T-helper 17 cell (primary cell): ENCODE measurements at places on chromosomes 1 and 21. TPM values are rescaled to one million over a fixed set of nuclear protein-coding genes. Genes with fewer than 3 reads are reported as not detected.

DNA sequence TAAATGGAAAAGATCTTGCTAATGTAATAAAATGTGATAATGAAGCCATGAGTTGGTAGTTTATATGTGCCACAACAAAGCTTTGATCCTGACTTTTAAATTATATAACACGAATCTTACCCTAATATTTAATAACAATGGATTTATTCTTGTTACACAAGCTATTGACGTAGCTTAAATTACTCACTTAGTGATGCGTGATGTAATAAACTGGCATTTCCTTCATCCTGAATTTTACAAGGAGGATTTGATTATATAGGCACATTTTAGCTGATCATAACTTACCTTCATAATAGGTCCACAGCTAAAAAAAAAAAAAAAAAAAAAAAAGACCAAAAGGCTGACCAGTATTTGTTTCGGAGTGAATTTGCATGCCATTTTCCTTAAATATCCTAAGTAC, 76.2 kb upstream of the IVNS1ABP start:
- no peak for DNase-seq

Gene HPCA
- total RNA-seq = not detected

- DNase-seq = no peak
These were observed 3.0 kb downstream of the VASH2 start for GRCh38 chr1:212953321-212953720.

- no peak for DNase-seq
These were observed 15.9 kb upstream of the EDN2 start for GRCh38 chr1:41500378-41500777.

Gene OXCT2
- 0.70 TPM for total RNA-seq

Gene RERE
- total RNA-seq = 108 TPM

Gene ADAMTS5
- total RNA-seq = not detected

DNA sequence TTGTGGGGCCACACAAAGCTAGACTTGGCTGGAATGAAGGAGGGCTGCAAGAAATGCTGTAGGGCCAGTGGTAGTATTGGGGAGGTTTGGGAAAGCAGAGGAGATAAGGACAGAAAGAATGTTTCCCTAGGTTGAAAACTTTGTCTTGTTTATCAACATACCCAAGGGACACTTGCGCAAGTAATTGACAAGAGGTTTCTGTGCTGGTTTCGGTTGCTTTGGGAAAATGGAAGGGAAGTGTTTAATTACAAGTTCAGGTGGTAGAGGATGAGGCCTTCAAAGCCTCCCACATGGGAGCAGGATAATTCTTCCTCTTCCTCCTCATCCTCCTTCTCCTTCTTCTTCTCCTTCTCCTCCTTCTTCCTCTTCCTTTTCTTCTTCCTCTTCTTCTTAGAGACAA, 182.1 kb upstream of the LMO4 start:
- DNase-seq = no peak

Gene TEX38
- total RNA-seq = not detected

Gene FAM78B
- 0.31 TPM for total RNA-seq

DNA sequence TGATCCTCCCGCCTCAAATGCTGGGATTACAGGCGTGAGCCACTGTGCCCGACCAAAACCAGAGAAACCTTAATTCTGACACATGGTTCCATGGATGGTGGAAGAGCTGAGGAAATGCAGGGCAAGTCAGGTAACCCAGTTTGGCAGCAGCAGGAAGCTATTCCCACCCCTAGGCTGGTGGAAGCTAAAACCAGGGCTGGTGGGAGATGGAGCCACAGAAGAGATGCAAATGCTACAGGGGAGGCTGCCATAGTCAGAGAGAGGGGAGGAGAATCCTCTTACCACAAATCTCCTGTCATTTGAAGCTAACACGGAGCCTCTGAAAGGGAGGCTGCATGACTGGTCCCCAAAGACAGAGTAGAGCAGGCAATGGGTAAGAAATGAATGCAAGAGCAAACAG, 4.1 kb upstream of the CDC42BPA start:
- no peak for DNase-seq

Gene TCP10L
- total RNA-seq = 0.57 TPM

DNA sequence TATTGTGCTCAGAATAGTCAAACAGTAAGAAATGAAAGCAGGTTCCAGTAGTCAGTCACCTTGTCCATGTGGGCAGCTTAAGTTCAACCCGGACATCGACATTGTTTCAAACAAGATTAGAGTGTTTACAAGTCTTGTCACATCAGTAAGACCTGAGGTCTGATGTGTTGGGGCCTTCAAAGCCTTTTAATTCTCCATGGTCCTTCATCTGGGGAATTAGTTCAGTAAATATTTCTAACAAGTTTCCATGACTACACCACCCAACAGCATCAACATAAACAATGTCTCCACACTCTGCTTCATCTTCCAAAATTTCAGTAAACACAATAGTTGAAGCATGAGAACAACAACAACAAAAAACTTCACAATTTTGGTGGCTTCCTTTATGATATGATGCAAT, 15.1 kb upstream of the ADORA1 start:
- no peak for DNase-seq

DNA sequence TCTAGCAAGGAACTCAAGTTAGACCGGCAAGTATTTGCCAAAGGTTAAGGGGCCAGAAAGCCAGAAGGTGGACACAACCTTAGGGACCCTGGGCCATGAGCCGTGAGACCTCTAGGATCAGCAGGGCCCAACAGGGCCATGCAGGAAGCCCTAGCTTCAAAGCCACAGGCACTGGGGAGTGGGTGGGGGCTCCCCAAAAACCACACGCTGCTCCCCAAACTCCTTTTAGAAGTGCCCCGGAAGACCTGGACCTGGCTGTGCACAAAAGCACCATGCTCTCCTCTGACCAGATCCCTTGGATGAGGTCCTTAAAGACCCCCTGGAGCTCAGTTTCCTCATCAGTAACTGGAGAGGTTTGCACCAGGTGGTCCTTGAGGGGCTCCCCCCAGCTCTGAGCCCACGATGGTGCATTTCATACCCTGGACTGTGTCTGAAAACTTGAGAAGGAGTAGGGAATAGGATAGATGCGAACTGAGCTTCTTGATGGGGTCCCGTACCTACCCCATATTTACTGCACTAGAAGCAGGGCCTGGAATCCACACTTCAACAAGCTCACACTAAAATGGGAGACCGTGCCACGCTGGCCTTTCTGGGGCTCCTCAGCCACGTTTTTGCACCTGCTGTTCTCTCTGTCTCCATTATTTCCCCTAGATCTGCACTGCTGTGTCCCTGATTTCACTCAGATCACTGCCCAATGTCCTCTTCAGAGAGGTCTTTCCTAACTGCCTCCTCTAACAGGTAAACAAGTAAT, 40.6 kb upstream of the LBR start:
- DNase-seq = no peak

Gene CCDC27
- total RNA-seq = not detected

Gene SLC30A10
- not detected for total RNA-seq

Gene FAAH
- 9.4 TPM for total RNA-seq
